Inflammatory macrophage (primary cell): ENCODE measurements at places on chromosomes 3 and 15.

DNA sequence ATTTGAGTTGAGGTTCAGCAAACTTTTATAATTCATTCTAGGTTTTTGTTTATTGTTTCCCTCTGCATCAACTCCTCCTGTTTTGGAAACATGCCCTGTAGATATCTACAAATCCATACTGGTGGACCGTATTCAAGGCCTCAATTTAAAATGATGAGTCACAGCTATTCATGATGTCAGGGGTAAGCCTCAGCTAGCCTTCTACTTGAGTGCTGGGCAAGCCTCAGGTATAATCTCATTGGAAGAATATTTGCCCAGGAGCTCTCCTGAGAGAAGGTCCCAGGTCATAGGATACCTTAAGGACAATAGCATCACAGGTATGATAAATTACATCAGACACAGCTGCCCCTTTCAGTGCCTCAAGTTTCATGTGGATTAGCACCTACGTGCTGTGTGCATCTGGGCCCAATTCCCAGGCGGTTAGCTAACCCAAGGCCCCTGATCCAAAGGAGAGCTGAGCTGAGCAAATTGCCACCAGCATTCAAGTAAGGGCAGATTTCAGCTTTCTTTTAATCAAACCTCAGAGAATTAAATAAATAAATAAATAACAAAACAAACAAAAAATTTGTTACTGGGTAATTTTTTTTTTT lies 87.5 kb downstream of the KCNMB2 start:
- DNase-seq, result no peak

DNA sequence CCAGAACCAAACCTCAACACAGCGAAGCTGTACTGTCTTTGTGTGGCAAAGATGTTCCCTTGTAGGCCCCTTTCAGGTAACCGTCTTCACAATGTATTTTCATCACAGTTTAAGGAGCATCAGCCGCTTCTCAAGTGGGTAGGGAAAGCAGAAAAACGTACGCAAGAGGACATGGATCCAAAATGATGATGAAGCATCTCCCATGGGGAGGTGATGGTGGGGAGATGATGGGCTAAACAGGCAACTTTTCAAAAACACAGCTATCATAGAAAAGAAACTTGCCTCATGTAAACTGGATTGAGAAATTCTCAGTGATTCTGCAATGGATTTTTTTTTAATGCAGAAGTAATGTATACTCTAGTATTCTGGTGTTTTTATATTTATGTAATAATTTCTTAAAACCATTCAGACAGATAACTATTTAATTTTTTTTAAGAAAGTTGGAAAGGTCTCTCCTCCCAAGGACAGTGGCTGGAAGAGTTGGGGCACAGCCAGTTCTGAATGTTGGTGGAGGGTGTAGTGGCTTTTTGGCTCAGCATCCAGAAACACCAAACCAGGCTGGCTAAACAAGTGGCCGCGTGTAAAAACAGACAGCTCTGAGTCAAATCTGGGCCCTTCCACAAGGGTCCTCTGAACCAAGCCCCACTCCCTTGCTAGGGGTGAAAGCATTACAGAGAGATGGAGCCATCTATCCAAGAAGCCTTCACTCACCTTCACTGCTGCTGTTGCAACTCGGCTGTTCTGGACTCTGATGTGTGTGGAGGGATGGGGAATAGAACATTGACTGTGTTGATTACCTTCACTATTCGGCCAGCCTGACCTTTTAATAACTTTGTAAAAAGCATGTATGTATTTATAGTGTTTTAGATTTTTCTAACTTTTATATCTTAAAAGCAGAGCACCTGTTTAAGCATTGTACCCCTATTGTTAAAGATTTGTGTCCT lies 60.0 kb downstream of the AAGAB start:
- DNase-seq, result no peak

GRCh38 chr3:46006238-46007032 lies 10.8 kb upstream of the FYCO1 start:
- DNase-seq, result no peak

DNA sequence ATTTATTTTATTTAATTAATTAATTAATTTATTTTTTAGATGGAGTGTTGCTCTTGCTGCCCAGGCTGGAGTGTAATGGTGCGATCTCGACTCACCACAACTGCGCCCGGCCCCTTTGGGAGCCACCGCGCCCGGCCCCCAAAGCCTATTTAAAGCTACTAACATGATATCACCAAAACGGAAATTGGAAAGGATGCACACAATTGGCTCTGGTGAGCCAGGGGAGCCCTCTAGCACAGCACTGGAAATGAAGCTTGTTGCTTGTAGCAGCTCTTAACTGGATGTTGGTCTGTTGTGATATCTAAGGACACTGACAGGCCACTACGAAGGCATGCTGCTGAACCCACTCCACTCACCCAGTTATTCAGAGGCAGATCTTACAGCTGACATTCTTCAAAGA lies 104.5 kb downstream of the IGF2BP2 start:
- no peak for DNase-seq

DNA sequence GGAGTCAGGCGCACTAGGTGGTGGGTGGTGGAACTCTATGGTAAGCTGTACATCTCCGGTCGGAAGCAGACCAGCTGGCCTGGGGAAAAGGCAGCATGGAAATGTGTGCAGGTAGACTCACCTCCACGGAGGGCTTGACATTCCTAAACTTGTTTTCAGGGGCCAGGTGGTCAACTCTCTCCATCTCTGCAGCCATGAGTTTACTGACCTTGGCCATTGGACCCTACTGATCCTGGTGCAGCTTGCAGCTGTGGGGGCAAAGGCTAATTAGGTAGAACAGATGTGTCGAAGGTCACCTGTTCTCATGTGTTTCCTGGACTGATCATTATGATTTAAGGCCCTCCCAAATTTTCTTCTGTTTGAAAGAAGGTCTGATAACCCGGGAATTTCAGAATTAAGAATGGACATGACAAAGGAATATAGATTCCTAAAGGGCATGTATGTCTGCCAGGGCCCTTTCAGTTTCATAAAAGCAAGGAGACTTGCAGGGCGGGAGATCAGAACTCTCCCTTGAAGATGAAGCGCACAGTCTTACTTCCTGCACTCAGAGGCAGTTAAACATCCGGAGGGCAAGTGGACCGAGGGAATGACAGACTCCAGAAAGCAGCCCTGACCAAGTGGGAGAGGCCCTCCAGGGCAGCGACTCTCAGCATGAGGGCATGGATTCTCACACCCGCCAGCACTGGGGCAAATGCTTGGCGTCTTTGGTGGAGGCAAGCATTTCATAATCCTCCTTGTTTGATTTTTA lies 56.1 kb upstream of the CMTM7 start:
- no peak for DNase-seq

DNA sequence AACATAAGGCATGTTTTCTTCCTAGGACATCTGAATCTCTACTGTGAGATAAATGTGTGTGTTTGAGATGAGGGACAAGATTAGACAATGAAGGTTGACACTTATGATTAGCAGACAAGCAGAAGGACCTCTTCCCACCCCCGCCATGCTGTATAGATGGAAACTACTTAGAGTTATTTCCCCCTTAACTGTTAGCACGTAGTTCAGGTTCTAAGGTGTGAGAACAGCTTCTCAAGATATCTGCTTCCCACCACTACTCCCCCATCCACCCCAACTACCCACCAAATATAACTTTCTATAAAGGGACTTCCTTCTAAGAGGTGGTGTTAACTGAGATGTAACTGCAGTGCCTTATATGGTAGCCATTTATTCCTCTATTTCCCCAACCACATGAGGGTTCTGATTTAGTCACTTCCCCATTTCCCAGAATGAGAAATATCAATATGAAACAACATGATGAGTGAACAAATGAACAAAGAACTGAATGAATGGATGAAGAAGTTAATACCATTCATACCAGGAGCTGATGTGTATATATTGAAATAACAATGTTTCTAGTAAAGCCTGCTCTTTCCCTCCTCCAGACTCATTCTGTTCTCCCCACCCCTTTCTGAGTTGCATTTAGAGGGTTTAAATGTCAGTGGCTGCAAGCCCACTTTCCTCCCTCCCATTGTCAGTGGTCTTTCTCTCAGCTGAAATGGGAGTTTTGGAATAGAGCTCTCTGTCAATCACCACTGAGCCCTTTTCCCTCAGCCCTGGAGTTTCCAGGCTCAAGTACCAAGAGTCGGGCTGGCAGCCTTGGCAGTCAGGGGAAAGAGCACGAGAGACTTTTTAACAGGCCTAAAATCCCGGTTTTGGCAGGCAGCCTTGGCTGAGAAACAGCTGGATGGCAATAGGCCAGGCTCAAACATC lies 7.7 kb upstream of the RFTN1 start:
- peak; percentile 37 for DNase-seq

GRCh38 chr15:77538793-77539497 lies 93.8 kb downstream of the LINGO1 start:
- DNase-seq, result no peak

GRCh38 chr3:50233176-50233575 lies 2.8 kb upstream of the GNAI2 start:
- DNase-seq, result no peak

DNA sequence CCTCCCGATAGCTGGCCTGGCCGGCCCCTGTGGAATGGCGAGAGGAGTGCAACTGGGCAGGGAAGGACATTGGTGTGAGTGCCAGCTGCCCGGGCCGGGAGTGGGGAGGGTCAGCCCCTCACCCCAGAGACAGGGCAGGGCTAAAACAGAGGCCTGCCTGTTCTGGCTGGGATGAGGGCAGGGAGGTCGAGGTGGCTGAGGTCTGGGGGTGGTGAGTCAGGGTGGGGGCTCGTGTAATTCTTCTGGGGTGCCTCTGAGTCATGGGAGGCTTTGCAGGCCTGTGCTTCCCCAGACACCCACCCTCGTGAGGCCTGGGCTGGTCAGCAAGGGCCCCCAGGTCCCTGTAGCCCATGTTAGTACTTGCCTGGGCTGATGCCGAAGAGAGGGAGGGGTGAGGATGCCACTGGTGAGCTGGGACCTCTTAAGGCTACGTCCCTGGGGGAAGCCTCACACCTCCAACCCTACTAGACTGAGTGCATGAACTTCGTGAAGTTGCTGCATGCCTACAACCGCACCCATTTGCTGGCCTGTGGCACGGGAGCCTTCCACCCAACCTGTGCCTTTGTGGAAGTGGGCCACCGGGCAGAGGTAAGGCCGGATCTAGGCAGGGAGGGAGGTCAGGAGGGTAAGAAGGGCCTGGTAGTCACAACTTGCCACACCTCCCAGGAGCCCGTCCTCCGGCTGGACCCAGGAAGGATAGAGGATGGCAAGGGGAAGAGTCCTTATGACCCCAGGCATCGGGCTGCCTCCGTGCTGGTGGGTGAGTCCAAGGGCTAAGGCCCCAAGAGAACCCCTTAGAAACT lies 1.7 kb downstream of the SEMA3B start:
- DNase-seq, result no peak

DNA sequence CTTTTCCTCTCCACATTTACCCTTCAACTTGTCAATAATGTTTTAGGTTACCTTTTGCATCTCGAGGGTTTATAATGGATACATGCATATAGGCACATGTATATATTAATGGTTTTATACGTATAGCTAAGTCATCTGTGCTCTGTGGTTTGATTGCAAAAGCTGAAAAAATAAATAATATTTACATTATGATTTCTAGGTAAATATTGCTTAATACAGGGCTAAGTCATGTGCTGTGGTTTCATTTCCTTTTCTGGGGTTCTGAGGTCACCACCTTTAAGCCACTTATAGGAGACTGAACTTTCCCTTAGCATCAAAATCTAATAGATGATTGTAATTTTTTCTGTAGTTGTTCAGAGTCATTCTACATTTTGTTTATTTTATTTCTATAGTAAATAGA lies 33.1 kb downstream of the LPP start:
- peak; percentile 70 for DNase-seq

GRCh38 chr15:75828429-75828828 lies 14.8 kb upstream of the UBE2Q2 start:
- DNase-seq, result no peak

DNA sequence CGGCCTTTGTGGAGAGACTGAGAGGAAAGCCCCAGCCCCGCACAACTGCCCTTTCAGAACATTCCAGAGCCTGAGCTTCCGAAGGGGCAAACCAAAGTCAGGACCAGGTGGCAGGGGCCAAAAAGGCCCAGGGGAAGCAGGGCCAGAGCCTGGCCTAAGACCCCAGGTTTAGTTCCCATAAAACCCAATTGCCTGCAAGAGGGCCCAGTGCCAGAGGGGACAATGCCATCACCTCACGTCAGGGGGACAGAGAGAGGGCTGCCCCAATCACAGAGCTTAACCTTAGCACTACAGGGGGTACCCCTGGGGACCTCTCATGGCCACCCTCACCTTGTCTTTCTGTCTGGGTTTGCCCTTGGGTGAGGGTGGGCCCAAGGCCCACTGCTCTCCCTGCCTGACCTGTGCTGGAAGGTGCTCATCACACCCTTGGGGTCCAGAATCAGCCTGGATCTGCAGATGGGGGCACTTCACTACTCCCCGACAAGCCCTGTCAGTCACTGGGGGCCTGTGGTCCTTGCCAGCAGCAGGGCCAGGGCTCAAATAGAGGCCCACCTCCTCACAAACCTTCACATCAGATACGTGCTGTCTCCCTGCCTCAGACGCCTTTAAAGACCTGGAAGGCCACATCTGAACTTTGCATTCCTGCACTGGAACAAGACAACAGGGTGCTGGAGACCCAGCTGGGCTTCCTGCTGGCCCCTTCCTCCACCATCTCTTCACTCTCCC lies 3.8 kb downstream of the CALML4 start:
- no peak for DNase-seq

DNA sequence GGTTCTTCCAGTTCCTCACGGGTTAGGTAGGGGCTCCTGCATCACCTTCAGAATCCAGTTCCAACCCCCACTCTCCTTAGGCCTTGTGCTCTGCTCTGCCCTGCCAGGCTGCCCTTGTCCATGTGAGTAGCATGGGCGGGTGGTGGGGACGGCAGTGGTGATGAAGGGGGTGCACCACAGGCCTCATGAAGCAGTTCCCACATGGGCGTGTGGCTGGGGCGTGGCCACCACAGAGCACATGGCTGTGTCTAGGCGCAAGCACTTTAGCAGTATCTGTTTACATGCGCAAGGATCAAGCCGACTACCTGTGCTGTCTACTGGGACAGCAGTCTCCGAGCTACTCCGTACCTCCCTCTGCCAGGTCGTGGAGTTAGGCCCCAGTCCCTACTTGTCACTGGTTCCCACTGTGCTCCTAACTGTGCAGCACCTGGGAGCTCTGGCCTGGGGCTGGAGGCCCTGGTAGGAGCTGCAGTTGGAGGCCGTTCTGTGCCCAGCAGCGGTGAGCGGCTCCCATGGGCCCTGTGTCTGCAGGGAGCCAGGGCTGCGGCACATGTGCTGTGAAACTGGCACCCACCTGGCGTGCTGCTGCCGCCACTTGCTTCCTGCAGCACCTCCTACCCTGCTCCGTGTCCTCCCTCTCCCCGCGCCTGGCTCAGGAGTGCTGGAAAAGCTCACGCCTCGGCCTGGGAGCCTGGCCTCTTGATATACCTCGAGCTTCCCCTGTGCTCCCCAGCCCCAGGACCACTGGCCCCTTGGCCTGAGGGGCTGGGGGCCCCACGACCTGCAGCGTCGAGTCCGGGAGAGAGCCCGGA lies 53.5 kb downstream of the PLXNA1 start:
- no peak for DNase-seq

- no peak for DNase-seq
Observed at GRCh38 chr15:101255051-101255395, 3.2 kb upstream of the CHSY1 start.

GRCh38 chr15:77904901-77905300 lies 172.6 kb downstream of the TBC1D2B start:
- DNase-seq, result no peak
